Right renal pelvis (tissue), 4 donors: ENCODE measurements at places on chromosomes 3 and 15. TPM values are rescaled to one million over a fixed set of nuclear protein-coding genes. Genes with fewer than 3 reads are reported as not detected.

DNA sequence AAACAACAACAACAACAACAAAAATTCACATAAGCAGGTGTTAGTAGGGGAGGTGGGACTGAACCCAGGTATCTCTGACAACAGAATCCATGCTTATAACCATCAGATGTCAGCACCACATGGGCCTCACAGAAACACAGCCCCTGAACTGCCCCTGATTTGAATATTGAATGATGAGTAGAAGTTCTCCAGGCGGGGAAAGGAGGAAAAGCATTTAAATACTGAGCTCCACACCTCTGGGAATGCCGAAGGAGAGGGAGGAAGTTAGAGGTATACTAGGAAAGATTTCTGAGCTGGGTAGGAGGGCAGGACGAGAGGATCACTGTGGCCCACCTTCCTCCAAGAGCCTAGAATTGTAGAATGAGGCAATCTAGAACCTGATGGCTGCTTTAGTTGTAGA lies 31.9 kb upstream of the EIF4A2 start:
- DNase-seq: no peak

GRCh38 chr15:25134546-25134945 lies 179.8 kb downstream of the SNRPN start:
- no peak for DNase-seq

- DNase-seq: no peak
Observed at GRCh38 chr3:129625072-129625874, 18.8 kb upstream of the PLXND1 start.

DNA sequence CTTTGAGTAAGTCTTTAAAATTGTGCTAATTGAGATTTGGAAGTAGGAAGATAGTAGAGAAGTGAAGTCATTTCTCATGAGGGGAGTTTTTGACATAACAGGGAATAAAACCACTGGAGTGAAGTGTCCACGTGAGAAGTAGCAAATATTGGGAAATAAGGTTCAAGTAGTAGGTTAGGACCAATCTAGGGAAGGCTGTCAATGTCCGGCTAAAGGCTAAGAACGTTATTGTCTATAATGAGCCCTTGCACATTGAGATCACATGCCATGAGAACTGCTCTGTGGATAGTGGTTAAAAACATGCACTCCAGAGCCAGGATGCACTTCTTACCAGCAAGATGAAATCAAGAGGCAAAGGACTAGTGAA lies 459.9 kb upstream of the TPRG1 start:
- DNase-seq: no peak

DNA sequence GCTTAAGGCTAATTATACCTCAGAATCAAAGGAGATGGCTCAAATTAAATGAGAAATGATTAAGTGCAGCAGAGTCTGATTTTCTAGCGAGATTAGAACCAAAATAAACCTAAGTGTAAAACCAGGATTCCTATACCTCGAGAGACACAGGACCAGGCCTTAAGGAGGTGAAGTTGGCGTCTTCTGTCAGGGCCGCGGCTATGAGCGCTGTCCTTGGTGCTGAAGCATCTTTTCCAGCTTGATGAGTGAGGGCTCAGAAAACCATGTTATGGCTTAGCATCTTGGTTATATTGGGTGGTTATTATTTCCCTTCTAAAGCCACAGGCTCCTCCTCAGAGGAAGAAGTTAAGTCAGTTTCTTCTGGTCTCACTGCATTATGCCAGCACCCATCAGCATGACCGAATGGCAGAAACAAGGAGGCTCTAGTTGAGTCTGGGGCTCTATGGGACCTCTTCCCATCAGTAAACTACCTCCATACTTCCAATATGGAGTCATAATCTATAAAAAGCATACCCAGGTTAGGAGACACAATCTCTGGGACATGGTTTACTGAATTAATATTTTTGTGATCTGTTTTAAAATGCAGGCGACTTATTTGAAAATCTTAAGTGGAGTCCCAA lies 120.1 kb upstream of the NMNAT3 start:
- DNase-seq: peak; percentile 61

DNAH12 gene
- 1.1 TPM for polyA plus RNA-seq

CPN2 gene
- polyA plus RNA-seq: 0.50 TPM
